T-helper 17 cell (primary cell): ENCODE measurements at places on chromosomes 3 and 15.

DNA sequence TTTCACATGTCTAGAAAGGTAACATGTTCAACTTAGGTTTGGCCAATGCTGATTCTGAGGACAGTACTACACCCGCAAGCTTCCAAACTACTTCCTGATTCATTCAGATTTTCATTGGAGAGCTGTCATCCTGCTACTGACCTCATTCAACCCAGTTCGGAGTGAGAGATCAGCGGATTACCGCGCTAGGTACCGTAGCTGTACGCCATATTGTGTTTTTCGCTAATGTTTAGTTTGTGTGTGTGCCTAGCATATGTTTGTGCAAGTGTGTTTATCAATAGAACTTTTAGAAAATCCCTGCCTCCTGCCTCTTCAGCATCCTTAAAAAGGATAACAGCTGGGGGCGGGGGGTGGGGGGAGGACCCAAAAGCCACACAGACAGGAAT, 1.1 kb downstream of the ZBTB20 start:
- DNase-seq, result peak; percentile 15
- H3K4me1 ChIP-seq, result peaks cover 19% of the 10 kb centered on the region
- no peaks in the 10 kb centered on the region for H3K36me3 ChIP-seq
- no peaks in the 10 kb centered on the region for H3K27me3 ChIP-seq

- no peak overlapping the region for H3K27ac ChIP-seq
- no peak overlapping the region for H3K4me3 ChIP-seq
- no peaks in the 10 kb centered on the region for H3K36me3 ChIP-seq
- DNase-seq, result no peak
- no peaks in the 10 kb centered on the region for H3K27me3 ChIP-seq
These were observed 28.2 kb upstream of the CCDC50 start for GRCh38 chr3:191301017-191301416.

GRCh38 chr15:96066126-96066525, 264.4 kb upstream of the NR2F2 start:
- no peaks in the 10 kb centered on the region for H3K36me3 ChIP-seq
- H3K27ac ChIP-seq, result no peak overlapping the region
- H3K4me1 ChIP-seq, result no peaks in the 10 kb centered on the region
- H3K4me3 ChIP-seq, result no peak overlapping the region
- no peaks in the 10 kb centered on the region for H3K27me3 ChIP-seq

DNA sequence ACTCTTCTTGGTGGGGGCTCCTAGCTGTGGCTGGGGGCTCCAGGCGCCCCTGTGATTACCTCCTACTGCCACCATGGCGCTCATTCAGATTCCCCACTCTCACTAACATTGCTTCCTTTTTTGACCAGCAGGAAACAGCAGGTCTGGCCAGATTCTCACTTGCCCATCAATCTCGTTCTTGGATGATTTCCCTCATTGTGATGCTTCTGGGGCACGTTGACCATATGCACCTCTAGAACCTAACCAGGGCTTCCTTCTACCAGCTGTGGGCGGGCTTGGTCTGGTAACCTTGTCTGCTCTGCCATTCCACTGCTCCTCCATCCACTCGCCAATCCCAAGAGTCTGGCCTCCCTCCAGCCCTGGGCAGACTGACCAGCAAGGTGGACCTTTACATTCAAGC, 35.9 kb upstream of the PTPN23 start:
- H3K27me3 ChIP-seq, result no peaks in the 10 kb centered on the region
- peaks cover 5% of the 10 kb centered on the region for H3K36me3 ChIP-seq
- peak overlapping the region; percentile 69 for H3K27ac ChIP-seq
- no peak overlapping the region for H3K4me3 ChIP-seq
- peaks cover 10% of the 10 kb centered on the region for H3K4me1 ChIP-seq

GRCh38 chr3:125670945-125671344, 75.6 kb upstream of the OSBPL11 start:
- DNase-seq, result no peak
- H3K4me1 ChIP-seq, result no peaks in the 10 kb centered on the region
- no peaks in the 10 kb centered on the region for H3K36me3 ChIP-seq
- no peaks in the 10 kb centered on the region for H3K27me3 ChIP-seq
- no peak overlapping the region for H3K4me3 ChIP-seq
- H3K27ac ChIP-seq, result no peak overlapping the region

GRCh38 chr3:49659756-49660155, 14.4 kb upstream of the APEH start:
- H3K36me3 ChIP-seq, result peaks cover 2% of the 10 kb centered on the region
- no peak overlapping the region for H3K4me3 ChIP-seq
- no peak overlapping the region for H3K27ac ChIP-seq
- peaks cover 24% of the 10 kb centered on the region for H3K27me3 ChIP-seq
- H3K4me1 ChIP-seq, result peaks cover 9% of the 10 kb centered on the region

- H3K36me3 ChIP-seq, result no peaks in the 10 kb centered on the region
- peak overlapping the region; percentile 63 for H3K27ac ChIP-seq
- DNase-seq, result no peak
- H3K4me3 ChIP-seq, result peak overlapping the region; percentile 12
- peaks cover 14% of the 10 kb centered on the region for H3K4me1 ChIP-seq
- no peaks in the 10 kb centered on the region for H3K27me3 ChIP-seq
These were observed 1.7 kb upstream of the FAH start for GRCh38 chr15:80151148-80151547.

- no peaks in the 10 kb centered on the region for H3K36me3 ChIP-seq
- DNase-seq, result no peak
- peaks cover 8% of the 10 kb centered on the region for H3K4me1 ChIP-seq
- no peaks in the 10 kb centered on the region for H3K27me3 ChIP-seq
- no peak overlapping the region for H3K27ac ChIP-seq
These were observed 92.8 kb downstream of the FRMD4B start for GRCh38 chr3:69292959-69293574.
